Activated CD8-positive, alpha-beta memory T cell treated with anti-CD3 and anti-CD28 coated beads, Interleukin-2, amount 10 ng/mL, durations not matched to agents 7 days and 5 days (primary cell): ENCODE measurements at places on chromosomes 7 and 10. TPM values are rescaled to one million over a fixed set of nuclear protein-coding genes. Genes with fewer than 3 reads are reported as not detected.

Gene HMX2
- not detected for total RNA-seq

Gene UNCX
- not detected for total RNA-seq

Gene CPED1
- total RNA-seq: 0.16 TPM

Gene MBL2
- not detected for total RNA-seq

Gene FAM13C
- total RNA-seq: not detected

Gene SPDYE9
- total RNA-seq: not detected

Gene ABCF2
- 37.8 TPM for total RNA-seq

DNA sequence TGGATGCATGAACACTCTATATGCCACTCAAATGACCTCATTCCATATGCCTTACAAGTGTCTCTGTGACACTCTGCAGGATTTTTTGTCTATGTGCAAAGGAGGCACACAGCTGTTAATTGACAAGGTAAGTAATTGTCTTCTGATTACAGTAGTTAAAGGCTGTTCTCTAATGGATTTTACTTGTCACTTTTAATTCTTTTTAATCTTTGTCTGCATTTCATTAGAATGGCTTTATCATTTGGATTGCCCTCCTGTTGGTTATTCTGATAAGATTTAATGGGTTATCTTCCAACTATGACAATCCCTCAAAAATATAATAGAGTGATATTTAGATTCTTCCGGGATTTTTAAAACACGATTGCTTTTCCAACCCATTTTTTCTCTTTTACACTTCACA lies 290.0 kb upstream of the TEX47 start:
- no peaks in the 10 kb centered on the region for H3K36me3 ChIP-seq
- no peak overlapping the region for H3K27ac ChIP-seq
- H3K27me3 ChIP-seq: no peaks in the 10 kb centered on the region
- no peaks in the 10 kb centered on the region for H3K4me1 ChIP-seq
- no peak for DNase-seq
- no peak overlapping the region for H3K4me3 ChIP-seq

- no peak overlapping the region for H3K27ac ChIP-seq
- no peaks in the 10 kb centered on the region for H3K4me1 ChIP-seq
- no peaks in the 10 kb centered on the region for H3K27me3 ChIP-seq
- DNase-seq: no peak
- H3K4me3 ChIP-seq: no peak overlapping the region
- no peaks in the 10 kb centered on the region for H3K36me3 ChIP-seq
Measured at GRCh38 chr10:127243490-127244272, 47.3 kb upstream of the INSYN2A start.

- no peak overlapping the region for H3K4me3 ChIP-seq
- H3K4me1 ChIP-seq: no peaks in the 10 kb centered on the region
- DNase-seq: no peak
- peaks cover 1% of the 10 kb centered on the region for H3K36me3 ChIP-seq
- no peaks in the 10 kb centered on the region for H3K27me3 ChIP-seq
Measured at GRCh38 chr7:64849250-64849923, 53.7 kb upstream of the ZNF273 start.

GRCh38 chr7:71682181-71682580 lies 550.2 kb downstream of the GALNT17 start:
- no peaks in the 10 kb centered on the region for H3K27me3 ChIP-seq
- H3K4me1 ChIP-seq: no peaks in the 10 kb centered on the region
- H3K4me3 ChIP-seq: no peak overlapping the region
- H3K27ac ChIP-seq: no peak overlapping the region
- H3K36me3 ChIP-seq: no peaks in the 10 kb centered on the region

DNA sequence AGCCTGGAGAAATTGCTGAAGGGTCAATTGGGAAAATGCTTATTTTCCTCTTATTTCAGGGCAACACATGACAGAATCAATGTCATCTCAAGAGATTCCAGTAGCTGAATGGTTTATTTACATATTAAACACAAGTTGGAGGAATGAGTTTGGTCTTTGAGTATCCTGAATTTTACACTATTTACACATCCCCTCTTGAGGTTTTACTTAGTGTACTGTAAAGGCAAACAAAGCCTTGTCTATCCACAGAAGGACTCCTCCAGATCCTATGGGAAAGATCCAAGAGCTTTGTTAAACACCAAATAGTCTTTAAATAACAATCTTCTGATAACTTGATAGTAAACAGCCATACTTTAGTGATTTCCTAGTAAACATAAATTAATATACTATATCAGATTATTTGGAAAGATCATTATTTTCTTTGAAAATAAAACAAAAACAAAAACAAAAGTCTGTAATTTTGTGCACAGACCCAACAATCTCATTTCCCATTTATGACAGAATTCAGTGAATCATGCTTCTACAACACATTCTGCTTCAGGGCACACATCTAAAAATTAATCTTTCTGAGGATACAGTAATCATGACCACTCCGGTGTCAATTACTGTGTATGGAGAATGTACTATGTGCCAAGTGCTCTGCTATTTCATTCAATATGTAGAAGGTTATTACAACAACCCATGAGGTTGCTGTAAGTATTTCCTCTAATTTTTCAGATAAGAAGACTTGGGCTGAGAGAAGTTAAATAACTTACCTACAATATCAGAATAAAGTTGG lies 575.0 kb upstream of the LRRTM3 start:
- no peaks in the 10 kb centered on the region for H3K4me1 ChIP-seq
- H3K27ac ChIP-seq: no peak overlapping the region
- no peaks in the 10 kb centered on the region for H3K27me3 ChIP-seq

- no peak overlapping the region for H3K4me3 ChIP-seq
- H3K27ac ChIP-seq: no peak overlapping the region
- H3K36me3 ChIP-seq: no peaks in the 10 kb centered on the region
- no peak for DNase-seq
- H3K27me3 ChIP-seq: no peaks in the 10 kb centered on the region
Measured at GRCh38 chr7:89458114-89458513, 662.6 kb upstream of the TEX47 start.

GRCh38 chr10:89469517-89469916 lies 55.1 kb downstream of the IFIT5 start:
- no peak for DNase-seq
- H3K4me1 ChIP-seq: peaks cover 16% of the 10 kb centered on the region
- no peaks in the 10 kb centered on the region for H3K36me3 ChIP-seq
- no peak overlapping the region for H3K4me3 ChIP-seq
